WTC11 (cell line): ENCODE measurements at places on chromosomes 2 and 18.
A peak's percentile ranks its signal among the peaks of the same experiment; 100 is the strongest.

GRCh38 chr2:149653831-149654445 lies 66.4 kb upstream of the MMADHC start:
- no peak overlapping the region for H3K27ac ChIP-seq
- no peak for DNase-seq
- H3K36me3 ChIP-seq, result 0 out of 2 replicates have a peak, but pooled peaks cover 6% of the 10 kb centered on the region
- H3K4me3 ChIP-seq, result no peak overlapping the region
- no peaks in the 10 kb centered on the region for H3K27me3 ChIP-seq

- H3K27me3 ChIP-seq, result no peaks in the 10 kb centered on the region
- peak; percentile 51 for DNase-seq
- no peak overlapping the region for H3K4me3 ChIP-seq
- H3K27ac ChIP-seq, result peak overlapping the region; percentile 77
- H3K4me1 ChIP-seq, result peaks cover 21% of the 10 kb centered on the region
Measured at GRCh38 chr2:231227310-231228162, 29.1 kb downstream of the ARMC9 start.

DNA sequence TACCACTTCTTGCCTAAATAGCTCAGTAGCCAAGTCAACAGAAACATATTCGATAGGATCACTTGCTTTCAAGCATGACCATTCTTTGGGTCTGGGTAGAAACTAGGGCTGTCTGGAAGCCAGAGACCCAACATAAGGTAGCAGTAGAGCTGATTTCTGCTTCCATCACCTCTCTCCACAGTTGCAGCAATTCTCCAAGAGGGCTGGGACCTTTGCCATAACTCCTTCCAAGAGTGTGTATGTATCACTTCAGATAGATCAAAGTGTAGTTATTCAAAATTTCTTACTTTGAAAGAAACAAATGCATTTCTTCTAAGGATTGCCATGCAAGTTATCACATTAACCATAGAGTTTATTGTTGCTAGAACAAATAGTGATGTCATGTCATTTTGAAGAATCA lies 172.0 kb upstream of the GALNT5 start:
- no peak overlapping the region for H3K27ac ChIP-seq
- DNase-seq, result no peak
- H3K36me3 ChIP-seq, result no peaks in the 10 kb centered on the region
- no peaks in the 10 kb centered on the region for H3K27me3 ChIP-seq

GRCh38 chr2:47452761-47453160 lies 49.8 kb downstream of the MSH2 start:
- no peaks in the 10 kb centered on the region for H3K27me3 ChIP-seq
- peaks cover 83% of the 10 kb centered on the region for H3K36me3 ChIP-seq
- no peak overlapping the region for H3K4me3 ChIP-seq
- H3K4me1 ChIP-seq, result peaks cover 3% of the 10 kb centered on the region

DNA sequence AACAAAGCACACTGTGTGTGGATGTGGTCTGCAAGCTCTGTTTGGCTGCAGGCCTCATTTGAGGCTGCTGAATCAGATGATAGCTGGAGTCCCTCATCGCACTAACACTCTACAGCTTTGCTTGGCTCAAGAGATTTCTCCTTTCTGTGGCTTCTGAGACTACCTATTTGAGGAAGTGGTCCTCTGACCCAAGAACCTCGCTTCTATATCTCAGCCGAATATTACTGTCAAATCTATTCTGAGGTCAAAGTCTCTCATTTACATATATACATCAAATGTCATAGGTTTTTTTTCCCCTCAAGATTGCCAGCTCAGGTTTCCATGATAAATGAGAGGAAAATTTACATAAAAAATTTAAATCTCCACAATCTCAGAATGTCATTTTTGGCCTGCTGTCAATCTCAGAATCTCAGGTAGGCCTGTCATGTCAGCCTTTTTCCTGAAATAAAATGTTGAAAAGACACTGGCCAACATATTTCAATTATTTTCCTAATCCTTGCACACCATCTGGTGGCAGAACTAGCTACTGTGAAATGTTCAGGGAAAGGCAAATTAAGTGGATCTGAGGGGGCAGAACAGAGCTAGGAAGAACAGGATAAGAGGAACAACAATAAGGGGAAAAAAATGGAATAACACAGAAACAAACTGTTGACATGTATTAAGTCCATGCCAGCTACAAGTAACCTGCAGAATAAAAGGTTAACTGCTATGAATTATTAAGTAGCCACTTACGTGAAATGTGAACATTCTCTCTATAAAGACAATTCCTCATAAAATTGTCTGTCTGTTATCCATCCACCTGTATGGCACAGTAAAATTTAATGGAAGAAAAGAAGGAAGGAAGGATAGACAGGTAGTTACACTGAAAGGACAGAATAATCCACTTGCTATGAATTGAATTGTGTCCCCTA lies 39.3 kb downstream of the AP1S3 start:
- no peaks in the 10 kb centered on the region for H3K27me3 ChIP-seq
- H3K27ac ChIP-seq, result no peak overlapping the region
- H3K4me3 ChIP-seq, result no peak overlapping the region
- H3K36me3 ChIP-seq, result 0 out of 2 replicates have a peak, but pooled peaks cover 2% of the 10 kb centered on the region

DNA sequence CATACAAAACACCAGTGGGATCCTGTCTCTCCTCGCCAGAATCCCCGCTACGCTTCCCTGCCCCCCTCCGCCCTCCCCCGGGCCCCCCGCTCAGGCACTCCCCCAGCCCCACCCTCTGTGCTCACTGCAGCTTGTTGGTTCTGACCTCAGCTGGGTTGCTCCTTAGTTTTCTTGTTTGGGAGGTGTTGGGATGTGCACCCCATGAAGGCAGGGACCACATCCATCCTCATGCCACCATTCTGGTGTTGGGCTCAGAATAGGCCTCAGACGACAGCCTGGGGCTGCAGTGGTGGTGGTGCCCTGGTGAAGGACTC lies 4.6 kb downstream of the SNED1 start:
- peaks cover 28% of the 10 kb centered on the region for H3K36me3 ChIP-seq
- no peak for DNase-seq
- H3K27me3 ChIP-seq, result peaks cover 47% of the 10 kb centered on the region
- no peak overlapping the region for H3K4me3 ChIP-seq
- H3K4me1 ChIP-seq, result no peaks in the 10 kb centered on the region

DNA sequence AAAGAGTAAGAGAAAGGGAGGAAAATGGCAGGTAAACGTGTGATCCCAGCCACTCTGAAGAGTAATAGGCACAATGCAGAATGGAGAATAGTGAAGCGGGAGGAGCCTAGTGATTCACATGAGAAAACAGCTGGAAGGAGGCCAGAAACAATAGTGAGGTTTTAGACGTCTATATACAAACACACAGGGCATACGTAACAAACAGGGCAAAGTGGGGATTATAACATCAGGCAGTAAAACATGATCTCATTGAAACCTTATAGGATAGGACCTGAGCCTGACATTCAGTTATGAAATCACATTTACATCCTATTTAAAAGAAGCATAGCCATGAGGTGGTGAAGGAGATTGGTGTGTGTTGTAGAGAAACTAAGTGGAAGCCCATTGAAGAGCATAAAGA lies 33.0 kb upstream of the GATA6 start:
- no peaks in the 10 kb centered on the region for H3K4me1 ChIP-seq
- no peaks in the 10 kb centered on the region for H3K27me3 ChIP-seq
- DNase-seq, result no peak
- no peak overlapping the region for H3K4me3 ChIP-seq
- no peaks in the 10 kb centered on the region for H3K36me3 ChIP-seq

DNA sequence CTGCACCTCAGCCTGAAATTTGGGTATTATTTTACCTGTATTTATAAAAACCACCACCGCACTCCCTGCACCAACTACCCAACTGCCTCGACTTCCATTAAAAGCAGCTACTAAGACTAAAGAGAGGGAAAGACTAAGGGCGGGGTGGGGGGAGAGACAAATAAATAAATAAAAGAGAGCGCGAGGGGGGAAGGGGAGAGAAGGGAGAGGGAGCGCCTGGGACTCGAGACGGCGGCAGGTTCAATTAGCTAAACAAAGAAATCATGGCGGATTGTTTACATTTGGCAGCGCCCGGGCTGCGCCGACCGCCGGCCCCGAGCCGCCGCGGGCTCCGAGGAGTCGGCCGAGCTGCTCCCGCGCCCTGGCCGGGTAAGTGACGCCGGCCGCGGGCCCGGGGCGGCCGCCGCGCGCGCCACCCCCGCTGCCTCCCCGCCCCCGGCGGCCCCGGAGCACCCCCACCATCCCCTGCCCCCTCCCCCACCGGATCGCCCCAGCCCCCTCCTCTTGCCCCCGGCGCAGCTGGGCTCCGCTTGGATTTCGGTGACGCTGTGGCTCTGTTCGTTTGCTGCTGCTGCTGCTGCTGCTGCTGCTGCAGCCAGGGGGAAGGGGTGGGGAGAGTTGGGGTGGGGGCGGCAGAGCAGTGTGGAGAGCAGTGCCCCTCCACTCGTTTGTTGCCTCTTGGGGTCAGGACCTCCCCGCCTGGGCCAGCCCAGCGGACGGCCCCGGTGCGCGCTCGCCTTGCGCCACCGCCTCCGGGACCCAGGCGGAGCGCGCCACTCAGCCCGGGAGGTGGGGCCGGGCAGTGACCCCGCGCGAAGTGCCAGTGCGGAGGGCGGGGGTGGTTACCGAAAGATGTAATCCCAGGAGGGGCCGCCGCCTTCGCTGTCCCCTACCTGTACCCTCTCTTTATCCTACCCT lies 187.2 kb upstream of the FANCL start:
- H3K4me3 ChIP-seq, result peak overlapping the region; percentile 95
- no peaks in the 10 kb centered on the region for H3K27me3 ChIP-seq
- peak overlapping the region; percentile 99 for H3K27ac ChIP-seq
- H3K4me1 ChIP-seq, result peaks cover 32% of the 10 kb centered on the region
- DNase-seq, result peak; percentile 75

DNA sequence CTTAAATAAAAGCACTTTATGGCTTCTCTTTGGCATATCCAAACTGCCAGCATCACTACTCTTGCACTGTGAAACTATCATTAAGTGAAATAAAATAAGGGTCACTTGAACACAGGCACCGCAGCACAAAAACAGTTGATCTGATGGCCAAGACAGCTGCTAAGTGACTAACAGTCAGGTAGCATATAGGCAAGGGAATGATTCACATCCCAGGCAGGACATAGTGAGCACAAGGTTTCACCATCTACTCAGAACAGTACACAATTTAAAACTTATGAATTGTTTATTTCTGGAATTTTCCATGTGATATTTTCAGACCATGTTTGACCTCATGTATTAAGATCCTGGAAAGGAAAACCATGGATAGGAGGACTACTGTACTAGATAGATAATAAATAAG lies 214.2 kb downstream of the MREG start:
- no peak for DNase-seq
- H3K4me1 ChIP-seq, result peaks cover 26% of the 10 kb centered on the region
- H3K4me3 ChIP-seq, result no peak overlapping the region

DNA sequence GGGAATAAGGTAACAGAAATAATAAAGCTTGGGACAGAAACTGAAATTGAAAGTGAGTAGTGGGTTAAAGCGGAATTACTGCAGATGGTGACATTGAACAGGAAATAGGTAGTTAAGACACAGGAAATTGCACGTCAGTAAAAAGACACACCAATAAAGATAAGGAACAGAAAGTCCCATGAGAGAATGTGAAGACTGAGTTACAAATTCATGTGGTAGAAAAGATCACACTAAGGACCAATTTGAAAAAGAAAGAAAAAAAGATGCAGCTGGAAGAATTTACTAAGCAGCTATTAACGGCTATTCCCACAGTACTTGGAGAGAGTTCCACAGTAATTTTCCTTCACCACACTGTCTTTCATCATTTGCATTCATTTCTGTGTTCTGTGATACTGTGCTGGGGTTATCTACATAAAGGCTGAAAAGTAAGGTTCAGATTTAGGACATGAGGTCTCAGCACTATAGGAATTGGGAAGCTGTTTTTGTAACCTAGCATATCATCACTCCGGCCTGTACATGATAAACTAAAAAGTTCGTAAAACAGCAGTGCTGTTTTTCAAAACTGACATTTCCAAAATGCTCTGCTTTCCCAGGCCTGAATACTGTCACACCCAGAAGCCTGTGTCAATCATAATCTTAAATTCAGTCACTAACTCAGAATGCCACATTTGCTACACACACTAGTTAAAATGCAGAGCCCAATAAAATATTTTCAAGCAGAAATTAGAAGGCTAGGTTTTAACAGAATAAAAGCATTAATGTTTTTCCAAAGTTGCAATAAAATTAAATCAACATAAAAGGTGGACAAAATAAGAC lies 42.9 kb downstream of the SRBD1 start:
- peak overlapping the region; percentile 88 for H3K27ac ChIP-seq
- H3K4me1 ChIP-seq, result peaks cover 40% of the 10 kb centered on the region
- H3K4me3 ChIP-seq, result no peak overlapping the region
- H3K27me3 ChIP-seq, result no peaks in the 10 kb centered on the region
- peaks cover 15% of the 10 kb centered on the region for H3K36me3 ChIP-seq

DNA sequence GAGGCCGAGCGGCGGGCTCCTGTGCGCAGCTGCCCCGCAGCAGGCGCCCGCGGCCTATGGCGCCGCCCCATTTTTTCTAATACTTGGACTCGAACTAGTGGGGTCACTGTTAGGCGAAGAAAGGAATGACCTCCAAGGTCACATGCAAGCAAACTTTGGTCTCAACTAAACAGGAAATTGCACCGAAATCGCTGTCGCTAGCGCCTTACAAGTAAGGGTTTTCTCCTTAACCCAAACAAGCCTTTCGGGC lies 339 bp downstream of the ACAA2 start:
- peak; percentile 30 for DNase-seq
- peaks cover 27% of the 10 kb centered on the region for H3K36me3 ChIP-seq
- peaks cover 23% of the 10 kb centered on the region for H3K4me1 ChIP-seq
- no peaks in the 10 kb centered on the region for H3K27me3 ChIP-seq
- H3K27ac ChIP-seq, result no peak overlapping the region

DNA sequence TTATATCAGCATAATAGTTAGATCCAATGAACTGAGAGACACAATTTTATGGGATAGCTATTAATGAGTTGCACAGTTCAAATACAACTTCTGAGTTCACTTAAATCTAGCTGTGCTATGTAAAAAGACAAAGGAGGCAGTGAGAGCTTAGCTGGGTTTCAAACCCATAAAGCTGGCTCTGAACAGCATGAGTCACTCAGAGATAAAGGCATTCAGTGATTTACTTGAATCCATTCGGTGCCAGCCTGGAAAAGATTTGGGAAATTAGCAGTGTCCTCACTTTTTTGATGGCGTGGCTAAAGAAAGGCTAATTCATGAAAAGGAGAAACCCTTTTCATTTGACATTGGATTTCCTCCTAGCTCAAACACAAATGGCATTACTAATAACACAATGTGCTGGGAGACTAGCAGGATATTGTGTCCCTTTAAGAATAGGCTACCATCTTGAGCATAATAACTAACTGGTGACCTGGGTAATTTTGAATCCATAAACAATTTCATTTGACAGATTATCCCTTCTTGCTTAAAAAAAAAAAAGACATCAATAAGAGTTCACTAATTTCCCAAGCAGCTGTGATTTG lies 98.4 kb upstream of the NEUROD1 start:
- DNase-seq, result no peak
- H3K27me3 ChIP-seq, result no peaks in the 10 kb centered on the region; the same call in 1 of the 2 replicates
- peaks cover 18% of the 10 kb centered on the region for H3K4me1 ChIP-seq
- H3K27ac ChIP-seq, result no peak overlapping the region
- H3K36me3 ChIP-seq, result no peaks in the 10 kb centered on the region
- no peak overlapping the region for H3K4me3 ChIP-seq

GRCh38 chr2:150939087-150939486 lies 322.6 kb downstream of the RBM43 start:
- H3K36me3 ChIP-seq, result peaks cover 10% of the 10 kb centered on the region
- H3K4me1 ChIP-seq, result peaks cover 7% of the 10 kb centered on the region
- H3K27me3 ChIP-seq, result no peaks in the 10 kb centered on the region
- no peak for DNase-seq
- no peak overlapping the region for H3K4me3 ChIP-seq

- no peak for DNase-seq
- H3K36me3 ChIP-seq, result peaks cover 3% of the 10 kb centered on the region
- H3K27ac ChIP-seq, result no peak overlapping the region
- H3K27me3 ChIP-seq, result no peaks in the 10 kb centered on the region
Measured at GRCh38 chr2:34785206-34785785, 1186.2 kb upstream of the FAM98A start.

- no peak overlapping the region for H3K27ac ChIP-seq
- no peaks in the 10 kb centered on the region for H3K27me3 ChIP-seq
- no peak overlapping the region for H3K4me3 ChIP-seq
- H3K4me1 ChIP-seq, result peaks cover 14% of the 10 kb centered on the region
- no peak for DNase-seq
- H3K36me3 ChIP-seq, result no peaks in the 10 kb centered on the region
Measured at GRCh38 chr2:38176619-38177021, 100.7 kb upstream of the CYP1B1 start.
